Germinal center (tissue), 1 donor: ENCODE measurements at places on chromosomes 7 and 10.

GRCh38 chr10:24744946-24745345 lies 21.3 kb upstream of the ARHGAP21 start:
- DNase-seq: no peak

GRCh38 chr7:8094164-8095140 lies 125.9 kb downstream of the GLCCI1 start:
- DNase-seq: no peak

- no peak for DNase-seq
These were observed 30.6 kb upstream of the FIGNL1 start for GRCh38 chr7:50480797-50481196.

DNA sequence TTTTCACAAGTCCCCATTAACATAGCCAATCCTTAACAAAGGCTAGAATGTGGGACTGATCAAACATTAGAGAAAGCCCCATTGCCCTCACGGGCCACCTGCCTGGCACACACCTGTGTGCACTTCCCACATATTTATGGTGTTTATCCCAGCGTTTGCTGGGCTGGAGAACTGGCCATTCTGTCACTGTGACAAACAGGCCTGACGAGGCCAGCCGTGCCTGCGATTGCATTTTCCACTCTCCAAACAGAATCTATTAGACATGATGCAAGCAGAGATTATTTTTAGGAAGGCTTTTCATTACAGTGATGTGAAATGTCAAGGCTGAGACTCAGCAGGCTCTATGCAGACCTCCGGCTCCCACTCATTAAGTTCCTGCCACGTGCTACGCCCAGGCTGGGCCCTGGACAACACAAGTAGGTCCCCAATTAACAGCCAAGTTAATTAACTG lies 20.4 kb downstream of the PTPRN2 start:
- DNase-seq: no peak

GRCh38 chr10:110872984-110873923 lies 1.5 kb downstream of the PDCD4 start:
- DNase-seq: no peak

GRCh38 chr10:22624287-22624738 lies 90.1 kb downstream of the PIP4K2A start:
- DNase-seq: no peak

DNA sequence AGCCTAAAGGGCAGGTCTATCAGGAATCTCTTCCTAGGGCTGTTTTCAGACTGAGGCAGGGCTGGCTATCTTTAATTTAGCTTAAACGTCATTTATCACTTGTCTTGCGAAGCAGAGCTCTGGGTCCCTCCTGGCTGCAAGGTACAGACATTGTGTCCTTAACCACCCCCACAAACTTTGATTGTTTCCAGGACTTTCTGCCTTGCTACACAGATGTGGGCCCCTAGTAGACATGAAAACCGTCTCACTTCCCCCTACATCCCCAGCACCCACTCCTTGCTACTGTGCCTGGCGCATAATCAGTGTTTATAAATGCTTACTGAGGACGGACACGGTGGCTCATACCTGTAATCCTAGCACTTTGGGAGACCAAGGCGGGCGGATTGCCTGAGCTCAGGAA lies 54.5 kb downstream of the PIP4K2A start:
- no peak for DNase-seq

DNA sequence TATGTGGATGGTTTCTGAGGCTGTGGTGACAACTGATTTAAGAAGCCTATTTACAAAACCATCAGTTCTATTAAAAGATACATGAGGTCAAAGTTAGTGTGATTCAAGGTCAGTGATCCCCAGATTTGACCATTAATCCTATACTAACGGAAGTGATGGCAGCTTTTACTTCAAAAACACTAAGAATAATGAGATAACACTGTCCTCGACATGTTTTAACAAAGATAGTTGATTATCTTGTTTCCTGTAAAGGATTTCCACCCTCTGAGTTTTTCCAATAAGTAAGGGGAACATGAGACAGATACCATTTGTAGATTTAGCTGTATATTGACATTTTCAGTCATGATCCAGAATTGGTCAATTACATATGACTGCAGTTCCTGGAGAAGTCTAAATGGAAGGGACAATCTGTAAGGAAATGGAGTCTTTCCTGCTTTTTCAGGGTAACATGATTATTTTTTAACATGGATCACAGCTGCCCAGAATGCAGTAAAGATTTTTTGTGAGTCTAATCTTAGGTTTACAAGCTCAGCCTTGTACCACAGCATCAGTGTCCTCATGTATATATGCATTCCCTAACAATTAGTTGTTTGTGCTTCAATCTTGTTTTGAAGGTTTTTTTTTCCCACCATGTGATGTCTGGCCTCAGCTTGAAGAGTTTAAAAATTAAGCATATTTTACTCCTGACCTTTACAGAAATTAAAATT lies 188.0 kb downstream of the PPP1R9A start:
- no peak for DNase-seq

GRCh38 chr10:119518936-119519335 lies 23.6 kb downstream of the RGS10 start:
- no peak for DNase-seq

- no peak for DNase-seq
These were observed 15.0 kb upstream of the GFRA1 start for GRCh38 chr10:116287906-116288501.

GRCh38 chr7:157602156-157602555 lies 265.4 kb downstream of the DNAJB6 start:
- no peak for DNase-seq

- no peak for DNase-seq
These were observed 9.3 kb upstream of the AHR start for GRCh38 chr7:17289074-17289645.

DNA sequence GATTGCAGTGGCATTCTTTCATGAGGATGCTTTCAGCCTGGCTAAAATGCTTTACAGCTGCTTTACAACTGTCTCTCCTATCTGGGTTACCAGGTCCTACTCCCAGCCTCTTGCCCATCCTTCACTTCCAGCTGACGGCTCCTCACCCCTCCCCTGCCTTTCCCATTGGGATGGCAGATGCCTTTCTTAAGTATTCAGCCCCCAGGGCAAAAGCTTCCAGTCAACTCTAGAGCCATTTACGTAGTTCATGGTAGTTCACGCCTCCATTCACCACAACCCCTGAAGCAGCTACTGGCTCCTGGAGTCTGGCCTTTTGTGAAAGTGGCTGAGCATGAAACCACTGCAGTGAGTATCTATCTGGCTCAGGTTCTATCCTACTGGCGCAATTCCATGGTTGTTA lies 17.2 kb upstream of the BMPER start:
- no peak for DNase-seq

GRCh38 chr7:66553001-66553400 lies 75.7 kb upstream of the KCTD7 start:
- no peak for DNase-seq

DNA sequence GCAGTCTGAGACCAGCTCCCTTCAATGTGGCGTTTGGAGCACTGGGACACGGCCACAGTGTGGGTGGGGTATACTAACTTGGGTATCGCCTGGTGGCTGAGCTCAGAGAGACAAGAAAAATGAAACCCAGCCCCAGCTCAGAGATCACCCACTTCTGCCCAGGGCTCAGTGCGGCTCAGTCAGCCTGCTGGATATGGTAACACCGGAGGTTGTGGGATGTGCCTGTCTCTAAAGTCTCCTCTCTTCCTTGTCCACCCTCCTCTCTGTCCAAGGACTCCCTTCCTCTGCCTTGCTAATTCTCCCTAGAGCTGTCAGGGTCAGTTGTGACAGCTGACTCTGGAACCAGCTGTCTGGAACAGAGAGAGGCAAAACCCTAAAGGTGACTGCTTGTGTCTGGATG lies 149.1 kb downstream of the PTPN20 start:
- DNase-seq: no peak

GRCh38 chr7:79548727-79549126 lies 95.3 kb upstream of the MAGI2 start:
- DNase-seq: no peak

- DNase-seq: no peak
These were observed 69.2 kb upstream of the PIK3CG start for GRCh38 chr7:106795877-106796231.

DNA sequence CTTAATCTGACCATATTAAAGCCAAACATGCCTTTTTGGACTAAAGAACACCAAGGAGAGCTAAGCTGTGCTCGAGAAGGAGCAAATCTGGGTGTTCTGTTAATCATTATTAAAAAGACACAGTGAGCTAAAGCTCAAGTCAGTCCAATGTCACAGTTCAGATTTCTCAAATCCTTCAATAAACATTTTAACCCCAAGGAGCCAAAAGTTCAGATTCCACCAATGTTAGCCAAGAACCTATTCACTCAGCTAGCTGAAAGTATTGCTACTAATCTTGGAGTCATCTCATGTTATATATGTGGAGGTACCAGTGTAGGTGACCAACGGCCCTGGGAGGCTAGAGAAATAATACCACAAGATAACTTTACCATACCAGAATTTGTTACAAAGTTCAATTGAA lies 14.5 kb upstream of the ZNF33B start:
- no peak for DNase-seq

DNA sequence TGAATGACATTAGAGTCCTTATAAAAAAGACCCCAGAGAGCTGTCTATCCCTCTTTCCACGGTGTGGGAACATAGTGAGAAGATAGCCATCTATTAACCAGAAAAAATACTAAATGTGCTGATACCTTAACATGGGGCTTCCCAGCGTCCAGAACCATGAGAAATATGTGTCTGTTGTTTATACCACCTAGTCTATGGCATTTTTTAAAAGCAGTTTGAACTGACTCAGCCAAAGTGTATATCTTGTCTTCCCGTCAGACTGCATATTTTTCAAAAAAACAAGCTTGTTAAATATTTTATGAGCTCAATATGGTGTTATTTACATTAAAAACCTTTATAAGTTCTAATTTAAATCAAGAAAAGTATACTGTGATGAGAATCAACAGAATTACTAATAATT lies 255.3 kb downstream of the HGF start:
- no peak for DNase-seq

DNA sequence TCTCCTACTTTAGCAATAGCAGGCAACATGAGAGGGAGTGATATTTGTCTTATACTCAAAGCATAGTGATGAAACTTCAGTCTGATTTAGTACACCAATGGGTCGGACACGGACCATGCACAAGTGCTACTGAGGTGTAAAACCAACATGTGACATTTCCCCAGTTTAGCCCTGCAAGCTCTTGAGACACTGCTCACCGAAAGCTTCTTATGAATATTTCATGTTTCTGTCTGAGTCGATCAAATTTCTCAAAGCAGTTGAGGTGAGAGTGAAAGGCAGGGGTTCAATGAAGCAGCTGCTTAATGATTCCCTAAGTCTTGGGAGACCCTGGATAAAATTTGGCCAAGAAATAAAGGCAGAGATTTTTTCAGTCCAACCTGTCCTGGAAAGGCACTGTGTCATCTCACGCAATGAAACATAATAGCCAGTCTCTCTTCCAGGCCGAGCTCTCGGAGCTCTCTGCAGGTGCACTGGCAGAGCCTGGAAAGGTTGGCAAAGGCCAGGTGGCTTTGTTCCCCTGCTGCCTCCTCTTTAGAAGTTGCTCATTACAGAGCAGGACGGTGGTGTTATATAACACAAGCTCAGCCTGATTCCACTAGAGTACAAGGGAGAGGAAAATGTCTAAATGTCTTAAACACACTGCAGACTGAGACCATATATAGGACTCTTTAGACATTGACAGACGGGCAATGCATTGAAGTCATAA lies 33.9 kb upstream of the XPNPEP1 start:
- DNase-seq: peak; percentile 29

DNA sequence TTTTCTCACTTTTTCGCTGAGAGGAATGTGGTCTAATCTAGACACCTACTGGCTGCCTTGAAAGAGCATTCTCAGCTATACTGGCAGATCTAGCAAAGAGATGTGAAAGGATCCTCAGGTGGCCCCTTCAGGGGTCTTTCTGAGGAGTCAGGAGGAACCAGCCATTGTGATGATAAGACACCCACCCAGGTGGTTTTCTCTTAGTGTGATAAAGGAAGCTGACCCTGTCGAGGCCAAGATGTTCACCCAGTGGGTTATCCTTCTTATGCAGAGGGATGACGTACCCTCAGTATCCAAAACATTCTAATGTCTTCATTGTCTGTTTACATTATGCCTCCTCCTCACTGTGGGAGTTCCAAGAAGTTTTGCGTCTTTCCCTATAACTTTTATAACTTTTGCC lies 98.3 kb upstream of the LRGUK start:
- no peak for DNase-seq

DNA sequence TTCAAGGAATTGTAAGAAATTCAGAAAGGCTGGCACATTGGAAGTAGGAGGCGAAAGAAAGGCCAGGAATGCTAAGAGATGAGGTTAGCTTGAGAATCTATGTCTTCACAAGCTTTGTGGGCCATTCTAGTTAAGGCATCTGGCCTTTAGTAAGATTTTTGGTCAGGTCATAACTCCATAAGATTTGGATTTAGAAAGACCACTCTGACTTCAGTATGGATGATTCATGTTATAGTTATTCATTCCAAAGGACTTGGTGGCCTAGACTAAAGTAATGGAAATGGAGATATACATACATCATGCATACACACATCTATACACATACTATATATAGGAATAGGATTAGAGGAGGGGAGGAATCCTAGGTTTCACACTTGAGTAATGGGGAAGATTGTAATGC lies 77.5 kb downstream of the SEPTIN7 start:
- DNase-seq: no peak

DNA sequence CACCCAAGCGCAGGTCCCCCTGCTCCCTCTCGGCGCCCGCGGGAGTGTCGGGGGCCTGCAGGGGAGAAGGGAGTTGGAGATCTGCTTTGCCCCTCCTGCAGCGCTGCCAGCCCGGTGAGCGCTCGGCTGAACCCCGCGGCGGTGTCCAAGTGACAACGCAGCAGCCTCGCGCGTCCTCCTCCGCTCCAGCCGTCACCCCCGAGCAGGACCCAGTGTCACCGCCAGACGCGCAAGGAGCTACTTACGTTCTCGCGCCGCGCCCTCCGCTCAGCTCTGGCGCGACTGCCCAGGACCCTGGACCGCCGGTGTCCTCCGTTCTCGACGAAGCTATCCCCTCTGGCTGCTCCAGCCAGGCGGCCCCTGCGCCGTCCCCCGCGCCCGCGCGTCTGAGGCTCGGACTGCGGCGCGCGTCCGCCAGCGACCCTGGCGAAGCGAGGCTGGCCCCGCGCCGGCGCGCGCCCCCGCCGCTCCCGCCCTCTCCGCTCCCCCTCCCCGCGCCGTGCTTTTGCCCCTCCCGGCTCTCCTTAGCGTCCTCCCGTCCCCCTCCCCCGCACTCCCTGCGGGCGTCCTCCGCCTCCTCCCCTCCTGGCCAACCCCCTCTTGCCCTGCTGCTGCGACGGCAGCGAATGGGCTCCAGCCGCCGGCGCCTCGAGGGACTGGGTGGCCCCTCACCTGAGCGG lies at the start of gene NRCAM:
TSS of gene NRCAM (minus strand) at position 439 of the 680 bp plus-strand sequence. CDS start 216,372 bp downstream, outside the sequence.
- peak; percentile 39 for DNase-seq

DNA sequence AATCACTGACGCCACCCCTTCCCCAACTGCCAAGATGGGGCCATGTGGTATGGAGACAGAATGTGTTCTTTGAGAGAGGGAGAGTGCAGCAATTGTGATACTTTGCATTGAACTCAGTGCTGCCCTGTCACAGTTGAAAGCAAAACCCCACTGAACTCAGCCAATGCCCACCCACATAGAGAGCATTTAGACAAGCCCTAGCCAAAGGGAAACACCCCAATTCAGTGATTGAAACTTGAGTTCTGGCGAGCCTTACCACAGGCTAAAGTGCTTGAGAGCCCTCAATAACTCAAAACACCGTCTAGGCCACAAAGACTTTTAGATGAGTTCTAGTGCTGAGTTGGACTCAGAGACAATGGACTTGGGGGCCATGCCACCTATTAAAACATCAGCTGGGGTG lies 751.9 kb upstream of the POT1 start:
- DNase-seq: no peak
